ENCODE measurements at places on chromosomes 5 and 9. TPM values are rescaled to one million over a fixed set of nuclear protein-coding genes. Genes with fewer than 3 reads are reported as not detected.

DNA sequence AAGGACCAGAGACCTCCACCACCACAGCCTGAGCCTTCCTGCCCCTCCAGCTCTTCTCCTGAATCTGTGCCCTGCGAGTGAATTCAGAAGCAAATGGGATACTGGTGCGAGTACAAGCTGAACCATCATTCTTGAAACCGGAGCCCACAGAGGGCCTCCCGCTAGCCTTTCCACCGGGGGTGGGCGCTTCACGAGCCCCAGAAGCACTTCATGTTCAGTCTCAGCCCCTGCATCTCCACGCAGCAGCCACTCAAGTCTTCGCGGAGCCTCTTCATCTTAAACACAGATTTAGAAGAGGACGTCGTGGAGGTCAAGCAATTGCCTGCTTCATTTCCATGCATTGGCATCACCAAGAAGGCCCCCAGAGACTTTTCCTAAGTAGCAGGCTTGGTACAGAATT is 26.0 kb upstream of the OLFM1 start:
- no peaks in the 10 kb centered on the region for H3K4me1 ChIP-seq
- H3K36me3 ChIP-seq: no peaks in the 10 kb centered on the region
- H3K27me3 ChIP-seq: no peaks in the 10 kb centered on the region
- no peak for DNase-seq
- H3K27ac ChIP-seq: no peak overlapping the region

- H3K4me1 ChIP-seq: peaks cover 9% of the 10 kb centered on the region
- peak overlapping the region; percentile 90 for H3K4me3 ChIP-seq
- DNase-seq: no peak
Observed at GRCh38 chr5:138463419-138464007, 1.8 kb upstream of the EGR1 start.

DNA sequence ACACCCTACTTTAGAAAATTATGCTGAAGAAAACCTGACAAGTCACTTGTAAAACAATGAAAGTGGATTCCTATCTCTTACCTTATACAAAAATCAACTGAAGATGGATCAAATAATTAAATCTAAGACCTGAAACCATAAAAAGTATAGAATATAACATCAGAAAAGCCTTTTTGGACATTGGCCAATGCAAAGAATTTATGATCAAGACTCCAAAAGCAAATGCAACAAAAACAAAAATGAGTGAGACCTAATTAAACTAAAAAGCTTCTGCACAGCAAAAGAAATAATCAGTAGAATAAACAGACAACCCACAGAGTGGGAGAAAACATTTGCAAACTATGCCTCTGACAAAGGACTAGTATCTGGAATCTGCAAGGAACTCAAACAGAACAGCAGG is 303.0 kb upstream of the CDH9 start:
- DNase-seq: no peak
- H3K4me1 ChIP-seq: no peaks in the 10 kb centered on the region
- no peaks in the 10 kb centered on the region for H3K36me3 ChIP-seq
- no peaks in the 10 kb centered on the region for H3K27me3 ChIP-seq

DNA sequence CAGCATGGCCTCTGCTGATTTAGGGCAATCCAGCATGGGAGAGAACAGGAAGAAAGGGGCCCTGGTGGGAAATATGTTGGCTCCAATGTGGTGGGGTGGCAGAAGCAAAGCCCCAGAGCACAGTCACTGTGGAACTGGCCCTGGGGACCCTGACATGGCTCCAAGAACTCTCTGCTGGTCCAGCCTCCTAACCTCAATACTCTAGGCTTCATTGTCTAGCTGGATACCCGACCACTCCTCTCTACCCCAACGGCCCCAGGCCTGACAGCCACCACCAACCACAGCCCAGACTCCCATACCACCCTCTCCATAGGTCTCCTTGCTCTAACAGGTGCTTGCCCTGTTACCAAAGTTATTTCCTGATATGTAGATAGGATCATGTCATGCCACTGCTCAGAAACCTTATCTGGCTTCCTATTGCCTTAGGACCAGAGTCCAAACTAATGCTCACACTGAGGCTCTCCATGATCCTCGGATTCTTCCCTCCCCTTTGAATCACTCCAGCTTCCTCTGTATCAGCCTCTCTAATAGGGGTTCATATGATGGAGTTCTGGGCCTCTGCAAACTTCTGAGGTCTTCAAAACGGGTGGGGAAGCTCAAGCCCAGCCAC is 12.9 kb downstream of the ACSL6 start:
- H3K4me3 ChIP-seq: no peak overlapping the region
- DNase-seq: no peak
- H3K27ac ChIP-seq: no peak overlapping the region
- no peaks in the 10 kb centered on the region for H3K27me3 ChIP-seq
- peaks cover 9% of the 10 kb centered on the region for H3K4me1 ChIP-seq

Gene ASPN
- total RNA-seq: 0.97 TPM

Gene RGS7BP
- 0.09 TPM for total RNA-seq

Gene SURF2
- 12.6 TPM for total RNA-seq

Gene TAF11L8
- total RNA-seq: not detected
